ENCODE measurements at places on chromosomes 5 and 9. TPM values are rescaled to one million over a fixed set of nuclear protein-coding genes. Genes with fewer than 3 reads are reported as not detected.

DNA sequence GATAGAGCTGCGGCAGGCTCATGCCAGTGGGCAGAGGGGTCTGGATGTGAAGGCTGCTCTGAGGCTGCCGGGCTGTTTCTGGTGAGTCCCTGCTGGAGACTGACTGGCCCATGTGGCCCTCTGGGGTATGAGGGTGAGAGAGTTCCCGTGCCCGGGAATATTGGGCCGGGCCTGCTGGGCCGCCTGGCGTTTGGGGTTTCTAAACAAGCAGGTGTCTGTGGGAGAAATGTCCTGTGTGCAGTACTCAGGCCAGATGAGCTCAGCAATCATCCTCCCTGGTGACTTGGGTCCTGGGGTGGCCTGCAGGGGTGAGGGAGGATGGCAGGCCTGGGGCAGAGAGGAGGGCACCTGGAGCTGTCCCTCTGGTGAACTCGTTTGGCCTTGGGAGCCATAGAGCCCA is 74.9 kb downstream of the MACROH2A1 start:
- no peak for DNase-seq

- DNase-seq, result no peak
Measured at GRCh38 chr5:157221959-157222358, 41.3 kb downstream of the ITK start.

- DNase-seq, result no peak
Measured at GRCh38 chr9:125992557-125992956, 245.4 kb downstream of the PBX3 start.

- DNase-seq, result no peak
Measured at GRCh38 chr9:129306318-129306973, 128.4 kb upstream of the IER5L start.

- DNase-seq, result no peak
Measured at GRCh38 chr9:18928711-18929110, 104.3 kb downstream of the SAXO1 start.

- no peak for DNase-seq
Measured at GRCh38 chr5:17860660-17861315, 226.5 kb downstream of the TAF11L14 start.

DNA sequence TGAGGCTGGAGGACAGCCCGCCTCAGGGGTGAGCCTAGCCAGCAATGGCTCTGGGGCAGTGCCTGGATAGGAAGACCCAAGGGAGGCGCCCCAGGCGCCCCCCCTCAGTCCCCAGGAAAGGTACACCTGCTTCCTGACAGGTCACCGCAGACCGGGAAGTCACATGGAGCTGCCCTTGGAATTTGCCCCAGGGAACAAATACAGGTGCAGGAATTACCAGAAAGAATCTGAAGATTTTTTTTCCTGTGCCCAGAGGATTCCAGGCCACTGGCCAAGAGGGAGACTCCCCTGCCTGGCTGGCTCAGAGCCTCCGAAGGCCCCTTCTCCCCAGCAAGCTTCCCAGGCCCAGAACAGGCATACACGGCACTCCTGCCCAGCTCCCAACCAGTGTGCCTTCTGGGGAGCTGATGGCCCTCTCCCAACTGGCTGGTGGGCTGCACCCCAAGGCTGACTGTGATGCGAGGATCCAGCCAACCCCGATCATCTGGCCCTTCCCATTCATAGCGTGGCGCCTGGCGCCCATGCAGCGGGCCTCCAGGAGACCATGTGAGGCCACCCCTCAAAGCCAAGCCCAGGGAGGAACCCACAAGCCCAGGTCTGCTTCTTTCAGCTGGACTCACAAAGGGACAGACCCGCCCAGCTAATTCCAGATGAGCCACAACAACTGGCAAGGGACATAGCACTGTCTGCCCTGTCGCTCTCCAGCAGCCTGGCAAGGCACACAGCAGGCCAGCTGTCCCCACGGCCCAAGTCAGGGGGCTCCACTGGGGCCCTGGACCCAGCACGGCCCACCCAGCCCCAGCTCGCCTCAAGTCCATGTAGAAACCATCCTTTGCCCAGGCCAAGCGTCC is 2.3 kb downstream of the TPRN start:
- no peak for DNase-seq

DNA sequence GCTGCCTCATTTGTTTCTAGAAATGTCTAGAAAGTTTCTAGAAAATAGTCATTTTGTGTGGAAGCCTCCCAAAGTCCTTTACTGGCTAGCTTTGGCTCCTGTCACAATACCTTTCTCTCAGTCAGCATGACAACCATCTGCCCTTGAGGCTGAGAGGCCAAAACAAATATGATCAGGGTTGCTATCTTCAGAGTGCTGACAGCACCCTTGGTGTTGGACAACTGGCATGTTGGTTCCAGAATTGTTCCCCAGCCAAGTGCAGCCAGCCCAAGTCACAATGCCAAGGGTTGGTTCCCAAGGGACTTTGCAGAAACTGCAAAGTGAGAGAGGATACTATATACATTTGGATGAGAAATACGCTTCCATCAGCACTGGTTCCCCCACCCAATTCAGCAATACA is 140.9 kb upstream of the GAS1 start:
- no peak for DNase-seq

- DNase-seq, result no peak
Measured at GRCh38 chr5:101045689-101046088, 142.6 kb upstream of the ST8SIA4 start.

DNA sequence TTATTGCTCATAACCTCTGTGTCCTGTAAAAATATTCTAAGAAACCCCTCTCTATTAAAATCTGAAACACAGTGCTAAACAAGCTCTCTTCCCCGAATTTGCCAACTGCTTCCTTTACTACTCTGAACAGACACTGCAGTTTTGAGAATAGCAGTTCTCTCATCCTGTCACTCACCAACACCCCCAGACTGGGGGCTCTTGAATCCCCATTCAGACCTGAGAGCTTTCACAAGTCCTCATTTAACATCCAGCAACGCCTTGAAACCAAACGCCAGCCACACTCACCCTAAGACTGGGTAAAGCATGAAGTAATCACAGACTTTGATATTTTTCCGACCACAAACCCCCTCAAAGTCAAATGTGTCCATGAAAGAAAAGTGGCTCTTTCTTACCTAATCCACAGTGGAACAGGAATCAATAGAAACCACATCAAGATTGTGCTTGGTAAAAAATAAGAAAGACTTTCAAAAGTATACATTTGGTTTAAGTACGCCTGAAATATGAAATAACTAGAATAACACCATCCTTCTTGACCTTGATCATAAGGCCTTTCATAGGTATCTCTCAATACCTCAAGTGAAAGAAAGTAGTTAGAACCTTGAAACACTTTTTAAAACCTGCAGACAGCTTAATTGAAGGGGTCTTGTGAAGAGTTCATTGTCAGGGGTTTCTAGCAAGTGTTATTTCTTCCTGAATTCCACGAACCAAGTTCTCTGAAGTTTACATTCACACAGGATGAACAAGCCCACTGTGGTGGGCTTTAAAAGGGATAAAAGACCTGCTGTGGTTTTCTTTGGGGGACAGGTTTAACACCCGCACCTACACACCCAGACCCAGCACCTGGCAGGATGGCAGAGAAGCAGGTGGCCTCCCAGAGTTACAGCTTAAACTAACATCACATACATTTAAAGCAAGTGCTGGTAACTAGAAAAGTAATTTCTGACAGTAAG is 412.6 kb downstream of the MLLT3 start:
- DNase-seq, result no peak

DNA sequence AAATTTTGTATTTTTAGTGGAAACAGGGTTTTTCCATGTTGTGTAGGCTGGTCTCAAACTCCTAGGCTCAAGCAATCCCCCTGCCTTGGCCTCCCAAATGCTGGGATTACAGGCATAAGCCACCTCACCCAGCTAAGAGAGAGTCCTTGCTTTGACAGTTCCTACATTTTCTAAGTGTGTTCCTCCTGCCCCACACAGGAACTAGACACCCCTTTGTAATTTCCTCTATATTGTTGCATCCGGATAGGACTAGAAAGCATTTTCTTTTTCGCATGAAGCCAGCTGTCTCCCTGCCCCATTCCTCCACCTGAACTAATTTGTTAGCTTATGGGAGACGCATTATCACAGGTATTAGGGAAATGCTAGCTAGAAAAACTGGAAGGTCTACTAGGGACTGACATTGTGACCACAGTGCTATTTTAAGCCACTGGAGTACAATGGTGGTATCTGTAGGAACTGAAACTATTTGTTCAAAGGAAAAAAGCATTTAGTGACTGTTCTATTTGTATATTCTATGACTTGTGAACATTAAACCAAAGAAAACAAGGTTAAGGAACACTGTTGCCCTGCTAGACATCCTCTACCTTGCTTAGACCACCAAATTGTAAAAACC is 214.1 kb downstream of the SMARCA2 start:
- no peak for DNase-seq

The GCNT1 gene
- total RNA-seq, result 69.3 TPM

The ALDH1B1 gene
- total RNA-seq, result 32.1 TPM

The IRF1 gene
- 2.3 TPM for total RNA-seq

The FAM221B gene
- not detected for total RNA-seq

The ZFP2 gene
- 4.9 TPM for total RNA-seq

The SLC36A3 gene
- total RNA-seq, result not detected

The WDR31 gene
- total RNA-seq, result 5.1 TPM

Data from progenitor cell of endocrine pancreas (in vitro differentiated cells).